ENCODE measurements at places on chromosomes 16 and 17.

DNA sequence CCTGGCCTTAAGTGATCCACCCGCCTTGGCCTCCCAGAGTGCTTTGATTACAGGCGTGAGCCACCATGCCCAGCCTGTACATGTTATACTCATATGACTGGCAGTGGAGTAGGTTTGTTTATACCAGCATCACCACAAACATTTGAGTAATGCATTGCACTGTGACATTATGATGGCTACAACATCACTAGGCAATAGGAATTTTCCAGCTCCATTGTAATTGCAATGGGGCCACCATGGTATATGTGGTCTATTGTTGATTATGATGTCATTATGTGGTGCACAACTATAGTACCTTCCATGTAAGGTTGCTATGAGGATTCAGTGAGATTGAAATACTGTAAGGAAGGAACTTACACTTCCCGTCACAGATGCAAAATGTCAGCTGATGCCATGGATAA, 168.9 kb downstream of the COPRS start:
- no peak for DNase-seq

GRCh38 chr16:8689686-8690085, 15.3 kb downstream of the ABAT start:
- no peak for DNase-seq

- no peak for DNase-seq
Observed at GRCh38 chr17:21078016-21078780, 35.4 kb upstream of the USP22 start.

GRCh38 chr16:79365702-79366101, 234.8 kb downstream of the MAF start:
- no peak for DNase-seq

DNA sequence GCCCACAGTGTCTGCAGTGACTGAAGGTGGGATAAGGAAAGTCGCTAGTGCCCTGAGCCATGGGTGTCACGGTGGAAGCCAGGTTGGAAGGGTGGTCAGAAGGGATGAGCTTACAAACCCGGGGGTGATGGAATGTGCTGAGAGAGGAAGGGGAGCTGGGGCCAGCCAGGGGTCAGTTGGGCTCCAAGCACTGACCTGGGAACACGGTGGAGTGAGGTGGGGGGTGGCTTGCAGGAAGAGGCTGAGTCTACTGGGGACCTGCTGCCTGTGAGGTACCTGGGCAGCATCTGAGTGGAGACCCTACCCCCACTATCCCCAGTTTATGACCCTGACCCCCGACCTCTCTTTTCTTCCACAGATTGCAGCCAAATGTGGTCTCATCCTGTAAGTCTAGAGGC, 3.1 kb downstream of the TMEM92 start:
- no peak for DNase-seq

GRCh38 chr16:15820837-15821236, 36.0 kb downstream of the MYH11 start:
- no peak for DNase-seq

- DNase-seq: no peak
Observed at GRCh38 chr17:48382989-48383388, 47.0 kb downstream of the SKAP1 start.

DNA sequence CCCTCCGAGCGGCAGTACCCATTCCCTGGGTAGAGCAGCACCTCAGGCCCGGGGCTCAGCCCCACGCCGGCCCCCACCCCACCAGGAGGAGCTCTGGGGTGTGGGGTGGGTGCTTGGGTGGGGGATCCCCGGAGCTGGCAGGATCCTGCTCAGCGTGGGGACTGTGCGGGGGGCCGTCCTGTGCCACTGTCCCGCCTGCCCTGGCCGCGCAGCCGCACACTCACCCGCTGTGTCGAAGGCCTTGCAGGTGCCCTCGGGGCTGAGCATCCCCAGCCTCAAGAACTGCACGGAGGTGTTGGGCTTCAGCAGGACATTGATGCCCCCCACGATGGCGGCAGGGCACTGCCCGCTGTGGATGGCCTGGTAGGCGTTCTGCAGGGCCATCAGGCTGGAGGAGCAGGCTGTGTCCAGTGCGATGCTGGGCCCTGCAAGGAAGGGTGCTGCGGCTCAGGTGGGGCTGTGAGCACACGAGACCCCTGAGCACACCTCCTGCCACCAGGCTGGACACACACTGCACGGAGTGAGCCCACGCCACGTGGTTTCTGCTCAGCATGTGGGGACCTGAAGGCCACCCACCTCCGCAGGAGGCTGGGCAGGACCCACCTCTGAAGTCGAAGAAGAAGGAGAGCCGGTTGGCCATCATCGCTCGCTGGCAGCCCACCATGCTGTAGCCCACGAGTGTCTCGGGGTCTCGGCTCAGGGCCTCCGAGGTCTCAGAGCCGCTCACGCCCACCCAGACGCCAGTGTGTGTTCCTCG, 4.9 kb downstream of the FASN start:
- no peak for DNase-seq

DNA sequence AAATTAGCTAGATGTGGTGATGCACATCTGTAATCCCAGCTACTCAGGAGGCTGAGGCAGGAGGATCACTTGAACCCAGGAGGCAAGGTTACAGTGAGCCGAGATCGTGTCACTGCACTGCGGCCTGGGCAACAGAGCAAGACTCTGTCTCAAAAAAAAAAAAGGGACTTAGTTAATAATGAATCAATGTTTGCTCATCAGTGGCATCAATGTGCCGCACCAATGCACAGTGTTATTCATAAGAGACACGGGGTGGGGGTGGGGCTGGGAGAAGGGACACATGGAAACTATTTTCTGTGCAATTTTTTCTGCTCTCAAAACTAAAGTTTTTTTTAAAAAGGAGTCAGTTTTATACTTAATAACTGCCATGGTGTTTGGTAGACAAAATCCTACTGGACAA, 6.8 kb upstream of the ATP2C2 start:
- DNase-seq: no peak

GRCh38 chr17:68595496-68595895, 5.7 kb downstream of the FAM20A start:
- DNase-seq: no peak

- no peak for DNase-seq
Observed at GRCh38 chr17:27657620-27658019, 26.6 kb downstream of the LGALS9 start.

DNA sequence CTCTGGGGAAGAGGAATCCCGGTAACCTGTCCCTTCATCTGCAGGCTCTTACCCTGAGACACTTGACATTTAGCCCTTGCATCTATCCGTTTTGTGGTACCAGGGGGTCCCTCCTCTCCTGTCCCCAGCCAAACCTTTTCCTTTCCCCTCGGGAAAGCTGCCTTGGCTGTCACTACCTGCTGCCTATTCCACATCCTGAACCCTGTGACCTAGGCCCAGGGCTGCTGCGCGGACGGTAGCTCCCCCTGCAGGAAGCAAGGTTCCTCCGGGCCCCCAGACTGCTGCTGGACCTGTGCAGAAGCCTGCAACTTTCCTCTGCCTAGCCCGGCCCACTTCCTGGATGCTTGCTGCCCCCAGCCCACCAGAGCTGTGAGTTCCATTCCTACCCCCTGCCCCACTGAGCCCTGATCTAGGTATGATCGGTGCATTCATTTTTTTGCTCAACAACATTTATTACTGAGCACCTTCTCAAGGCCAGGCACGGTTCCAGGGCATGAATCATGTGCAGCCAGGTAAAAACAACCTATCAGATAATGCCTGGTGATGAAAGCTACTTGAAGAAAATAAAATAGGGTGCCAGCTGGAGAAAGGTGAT, 10.5 kb upstream of the ALDOA start:
- no peak for DNase-seq

GRCh38 chr17:67386965-67387551, 10.0 kb downstream of the PITPNC1 start:
- peak; percentile 37 for DNase-seq

- peak; percentile 29 for DNase-seq
Observed at GRCh38 chr16:17556276-17557052, 85.7 kb upstream of the XYLT1 start.

GRCh38 chr16:72635104-72635503, 412.8 kb downstream of the ZFHX3 start:
- no peak for DNase-seq

DNA sequence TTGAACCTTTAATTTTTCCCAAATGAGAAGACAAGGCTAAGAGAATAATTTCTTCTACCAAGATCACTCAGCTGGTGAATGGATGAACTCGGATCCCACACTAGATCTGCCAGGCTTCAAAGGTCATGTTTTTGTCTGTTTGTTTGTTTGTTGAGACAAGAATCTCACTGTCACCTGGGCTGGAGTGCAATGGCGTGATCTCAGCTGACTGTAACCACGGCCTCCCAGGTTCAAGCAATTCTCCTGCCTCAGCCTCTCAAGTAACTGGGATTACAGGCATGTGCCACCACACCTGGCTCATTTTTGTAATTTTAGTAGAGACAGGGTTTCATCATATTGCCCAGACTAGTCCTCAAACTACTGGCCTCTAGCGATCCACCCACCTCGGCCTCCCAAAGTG, 6.6 kb downstream of the ZNF19 start:
- no peak for DNase-seq

DNA sequence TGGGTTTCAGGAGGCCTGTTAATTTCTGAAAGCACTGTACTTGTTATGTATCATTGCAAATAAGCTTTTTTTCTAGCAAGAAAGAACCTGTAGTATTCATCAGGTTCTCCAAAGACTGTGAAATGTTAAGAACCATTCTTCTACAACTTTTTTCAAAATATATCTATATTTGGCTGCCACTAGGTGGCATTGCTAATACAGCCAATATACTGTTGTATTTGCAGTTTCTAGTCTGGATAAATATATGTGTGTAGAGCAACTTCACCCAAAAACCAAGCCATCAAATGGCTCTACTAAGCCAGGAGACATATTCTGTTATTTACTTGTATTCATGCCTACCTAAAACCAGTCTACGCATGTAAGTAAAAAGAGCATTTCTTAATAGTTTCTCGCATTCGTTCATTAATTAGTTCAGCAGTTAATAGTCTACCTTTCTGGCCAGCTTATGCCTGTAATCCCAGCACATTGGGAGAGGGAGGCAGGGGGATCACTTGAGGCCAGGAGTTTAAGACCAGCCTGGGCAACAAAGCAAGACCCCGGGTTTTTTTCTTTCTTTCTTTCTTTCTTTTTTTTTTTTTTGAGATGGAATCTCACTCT, 39.5 kb downstream of the VMP1 start:
- no peak for DNase-seq

GRCh38 chr17:7834957-7835813, 1.2 kb downstream of the KDM6B start:
- DNase-seq: peak; percentile 63

- DNase-seq: peak; percentile 40
Observed at GRCh38 chr16:71499775-71500364, 10.7 kb upstream of the ZNF19 start.

GRCh38 chr16:27235938-27236245, 32.6 kb downstream of the KDM8 start:
- DNase-seq: no peak

DNA sequence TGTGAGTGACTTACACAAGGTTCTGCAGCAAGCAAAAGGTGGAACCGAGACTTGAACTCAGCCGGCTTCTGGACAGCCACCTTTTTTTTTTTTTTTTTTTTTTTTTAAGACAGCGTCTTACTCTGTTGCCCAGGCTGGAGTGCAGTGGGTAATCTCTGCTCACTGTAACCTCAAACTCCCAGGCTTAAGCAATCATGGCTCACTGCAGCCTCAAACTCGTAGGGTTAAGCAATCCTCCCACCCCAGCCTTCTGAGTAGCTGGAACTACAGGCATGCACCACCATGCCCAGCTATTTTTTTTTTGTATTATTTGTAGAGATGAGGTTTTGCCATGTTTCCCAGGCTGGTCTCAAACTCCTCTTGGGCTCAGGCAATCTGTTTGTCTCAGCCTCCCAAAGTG, 55.2 kb upstream of the GOT2 start:
- no peak for DNase-seq

- DNase-seq: no peak
Observed at GRCh38 chr17:50794361-50794760, 27.0 kb upstream of the ANKRD40CL start.

DNA sequence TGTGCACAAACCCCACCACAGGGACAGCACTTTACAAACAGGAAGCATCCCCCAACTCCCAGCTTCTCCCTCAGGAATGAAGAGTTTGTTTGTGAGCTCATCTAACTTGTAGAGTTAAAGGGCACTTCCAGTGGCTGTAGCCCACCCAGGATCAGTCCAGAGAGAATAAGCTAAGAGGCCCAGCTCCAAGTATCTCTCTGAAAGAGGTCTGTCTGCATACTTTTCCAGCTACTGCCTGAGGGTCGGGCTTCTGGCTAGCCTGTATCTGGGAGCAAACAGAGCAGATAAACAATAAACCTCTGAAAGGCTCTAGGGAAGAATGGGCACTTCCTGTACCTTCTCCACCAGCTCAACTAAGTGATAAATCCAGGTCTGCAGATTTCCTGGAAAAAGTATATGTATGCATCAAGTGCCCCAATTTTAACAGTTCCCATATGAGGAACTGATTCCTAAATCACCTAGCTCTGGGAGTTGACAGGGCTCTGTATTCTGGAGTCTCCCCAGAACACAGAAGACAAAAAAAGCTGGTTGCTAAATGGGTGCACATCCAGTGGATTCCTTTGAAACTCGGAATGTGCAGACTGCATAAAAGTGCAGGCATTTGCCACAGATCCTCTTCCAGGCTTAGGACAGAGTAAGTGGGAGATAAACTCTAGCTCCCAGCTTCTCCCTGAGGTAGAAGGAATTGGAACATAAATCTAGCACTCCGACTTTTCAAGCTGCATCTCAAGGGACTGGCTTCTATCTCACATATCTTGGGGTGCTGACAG, 37.1 kb upstream of the MYLK3 start:
- no peak for DNase-seq

DNA sequence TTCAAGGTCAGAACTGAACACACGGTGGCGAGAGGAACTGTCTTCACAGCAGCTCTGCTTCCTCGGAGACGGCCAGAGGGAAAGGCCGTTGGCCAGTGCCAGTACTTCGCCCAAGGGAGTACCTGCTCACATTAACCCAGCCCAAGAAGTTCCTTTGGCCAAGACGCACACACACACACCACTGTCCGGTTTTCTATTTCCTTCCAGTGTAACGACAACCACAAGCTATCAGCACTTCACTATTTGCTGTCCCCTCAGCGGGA, 744 bp upstream of the GGNBP2 start:
- DNase-seq: peak; percentile 16

GRCh38 chr17:17509601-17510425, 13.6 kb upstream of the RASD1 start:
- no peak for DNase-seq

GRCh38 chr16:79041206-79041605, 559.3 kb downstream of the MAF start:
- DNase-seq: no peak

DNA sequence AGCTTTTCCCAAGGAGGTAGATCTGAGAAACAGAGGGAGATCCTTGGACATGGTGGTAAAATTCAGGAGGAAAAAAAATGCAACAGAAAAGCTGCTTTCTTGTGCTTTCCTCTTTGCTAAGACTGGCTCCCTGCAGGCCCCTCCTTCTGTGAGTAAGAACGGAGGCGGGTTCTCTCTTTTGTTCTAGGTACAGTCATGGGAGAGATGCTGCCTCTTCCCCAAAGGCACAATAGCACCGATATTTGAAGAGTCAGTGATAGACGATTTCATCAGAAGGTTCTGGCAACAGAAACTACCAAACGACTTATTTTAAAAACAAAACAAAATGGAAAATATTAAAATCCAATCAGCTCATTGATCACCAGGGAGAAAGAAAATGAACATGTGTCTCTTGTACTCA, 32.6 kb upstream of the KIFC3 start:
- no peak for DNase-seq
